ENCODE measurements at places on chromosomes 3 and 15.

DNA sequence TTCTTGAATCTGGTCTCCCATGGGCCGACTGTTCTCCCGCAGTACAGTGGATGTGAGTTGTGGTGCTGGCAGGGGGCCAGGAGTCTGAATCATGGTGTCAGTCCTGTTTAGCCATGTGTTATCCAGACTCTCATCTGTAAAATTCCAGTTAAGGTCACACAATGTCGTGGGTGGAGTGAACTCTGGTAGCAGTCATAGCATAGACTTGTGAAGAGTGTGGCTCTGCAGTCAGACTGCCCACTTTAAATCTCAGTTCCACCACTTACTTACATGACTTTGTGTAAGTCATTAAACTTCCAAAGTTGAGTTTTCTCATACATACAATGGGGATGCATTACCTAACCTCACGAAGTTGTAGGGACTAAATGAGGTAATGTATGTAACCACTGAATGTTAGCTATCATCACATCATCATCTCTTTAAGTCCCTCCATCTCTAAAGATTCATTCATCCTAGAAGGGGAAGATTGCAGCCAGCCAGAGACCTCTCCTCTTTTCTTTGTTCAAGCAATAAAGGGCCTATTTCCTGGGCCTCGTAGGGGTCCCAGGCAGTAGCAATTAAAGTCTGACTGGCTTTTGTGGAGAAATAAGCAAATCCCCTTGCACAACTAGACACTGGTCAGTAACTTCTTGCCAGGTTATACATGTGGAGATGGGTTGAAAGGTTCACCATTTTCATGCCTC is 93.9 kb downstream of the PCCB start:
- no peak for DNase-seq

GRCh38 chr3:151087648-151088047 is 2.2 kb downstream of the MED12L start:
- no peak for DNase-seq

DNA sequence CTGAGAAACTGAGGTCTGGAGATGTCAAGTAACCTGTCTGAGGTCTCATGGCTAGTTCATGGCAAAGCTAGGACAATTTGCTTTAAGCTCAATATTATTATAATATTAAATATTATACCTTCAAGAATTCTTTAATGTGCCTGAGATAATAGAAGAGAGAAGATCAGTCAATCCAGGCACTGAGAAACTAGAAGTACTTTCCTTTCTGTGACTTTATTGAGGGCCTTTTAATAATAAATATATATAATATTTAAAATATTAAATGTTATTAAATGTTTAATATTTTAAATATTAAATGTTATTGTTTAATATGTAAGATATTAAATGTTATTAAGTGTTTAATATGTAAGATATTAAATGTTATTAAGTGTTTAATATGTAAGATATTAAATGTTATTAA is 144.3 kb upstream of the DNAJC19 start:
- DNase-seq, result no peak

DNA sequence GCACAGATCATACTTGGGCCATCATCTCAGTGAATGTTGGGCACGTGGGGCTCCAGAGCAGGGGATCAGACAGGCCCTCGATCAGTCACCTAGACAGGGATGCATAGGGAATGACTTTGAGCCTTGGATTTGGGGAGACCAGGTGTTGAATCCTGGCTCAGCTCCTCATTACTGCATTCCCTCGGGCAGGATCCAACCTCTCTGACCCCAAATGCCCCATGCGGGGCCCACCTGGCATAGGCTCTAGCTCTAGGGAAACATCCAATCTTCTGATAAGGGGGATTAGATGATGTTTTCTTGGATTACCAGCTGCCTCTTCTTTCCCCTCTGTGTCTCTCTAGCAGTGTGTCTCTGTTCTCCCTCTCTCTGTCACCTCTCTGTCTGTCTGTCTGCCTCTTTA is 22.7 kb downstream of the LOXL1 start:
- no peak for DNase-seq
